SJSA1 (cell line): ENCODE measurements at places on chromosomes 5 and 9.
A peak's percentile ranks its signal among the peaks of the same experiment; 100 is the strongest.

DNA sequence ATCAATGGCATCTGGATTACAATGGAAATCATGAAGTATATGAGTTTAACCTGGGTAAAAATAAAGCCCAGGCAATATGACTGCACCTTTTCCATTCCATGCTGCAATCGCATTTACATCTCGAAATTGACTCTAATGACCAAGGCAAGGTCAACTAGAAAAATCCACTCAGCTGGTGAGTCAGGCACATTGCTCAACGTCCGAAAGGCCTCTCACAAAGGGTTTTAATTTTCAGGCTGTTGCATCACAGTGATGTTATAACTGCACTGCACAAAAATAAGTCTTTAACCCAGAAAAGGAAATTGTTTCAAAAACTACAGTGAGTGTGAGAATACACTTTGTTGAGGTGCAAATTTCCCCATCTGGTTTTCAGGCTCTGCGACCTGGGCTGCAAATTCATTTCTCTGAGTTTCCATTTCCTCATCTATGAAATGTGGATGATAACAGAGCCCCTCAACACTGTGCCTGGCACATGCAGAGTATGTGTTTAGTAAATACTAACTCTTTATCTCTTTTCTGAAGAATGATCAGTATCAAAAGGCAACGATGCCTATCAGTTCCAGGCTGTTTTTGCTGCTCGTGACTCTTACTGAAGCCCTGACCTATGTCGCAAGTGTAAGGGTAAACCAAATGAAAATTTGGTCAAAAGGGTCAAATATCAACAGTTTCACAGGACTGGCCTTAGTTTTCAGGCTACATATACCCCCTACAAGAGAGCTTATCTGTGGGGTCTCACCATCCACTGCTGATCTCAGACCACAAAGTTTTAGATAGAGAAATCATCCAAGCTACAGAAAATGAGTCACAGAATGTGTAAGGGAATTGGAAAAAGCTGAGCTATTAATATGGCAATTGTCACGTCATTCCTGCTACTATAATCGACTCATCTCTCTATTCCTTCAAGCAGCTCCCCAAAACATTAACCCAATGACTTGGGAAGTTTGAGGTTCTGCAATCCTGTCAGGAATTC is 4.1 kb downstream of the NFIL3 start:
- DNase-seq = peak; percentile 56

DNA sequence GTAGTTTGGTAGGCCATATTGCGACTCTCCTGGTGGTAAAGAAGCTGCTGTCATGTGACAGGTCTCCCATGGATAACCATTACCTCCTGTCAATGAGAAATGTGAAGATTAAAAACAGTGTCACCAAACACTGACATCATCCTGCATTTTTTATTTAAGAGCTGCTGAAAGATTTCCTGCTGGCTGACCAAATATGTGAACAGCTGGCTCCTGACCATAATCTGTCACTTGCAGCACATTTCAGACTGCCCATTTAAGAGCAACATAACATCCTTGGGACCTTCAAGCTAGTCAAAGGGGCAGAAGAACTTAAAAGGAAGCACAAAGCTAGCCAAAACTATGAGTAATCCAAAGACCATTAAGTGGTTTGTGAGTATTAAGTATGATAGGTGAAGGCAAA is 288.0 kb downstream of the IZUMO3 start:
- no peak for DNase-seq

DNA sequence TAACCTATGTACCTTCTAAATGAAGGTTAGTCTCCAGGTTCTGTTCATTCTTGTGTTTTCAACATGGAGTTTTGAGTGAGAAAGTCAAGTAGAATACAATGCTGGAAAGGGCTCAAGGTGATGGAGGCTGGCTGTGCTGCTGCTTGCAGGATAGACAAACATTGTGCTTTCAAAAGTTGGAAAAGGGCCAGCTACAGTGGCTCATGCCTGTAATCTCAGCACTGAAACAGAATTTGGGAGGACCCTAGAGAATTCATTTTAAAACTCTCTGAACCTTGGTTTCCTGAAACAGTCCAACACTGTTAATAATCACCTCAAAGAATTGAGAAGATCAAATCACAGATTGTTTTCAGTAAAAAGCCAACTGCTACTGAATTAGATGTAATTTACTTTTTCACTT is 15.4 kb upstream of the IARS1 start:
- no peak for DNase-seq

GRCh38 chr5:120843390-120843980 is 379.4 kb downstream of the PRR16 start:
- DNase-seq = no peak

DNA sequence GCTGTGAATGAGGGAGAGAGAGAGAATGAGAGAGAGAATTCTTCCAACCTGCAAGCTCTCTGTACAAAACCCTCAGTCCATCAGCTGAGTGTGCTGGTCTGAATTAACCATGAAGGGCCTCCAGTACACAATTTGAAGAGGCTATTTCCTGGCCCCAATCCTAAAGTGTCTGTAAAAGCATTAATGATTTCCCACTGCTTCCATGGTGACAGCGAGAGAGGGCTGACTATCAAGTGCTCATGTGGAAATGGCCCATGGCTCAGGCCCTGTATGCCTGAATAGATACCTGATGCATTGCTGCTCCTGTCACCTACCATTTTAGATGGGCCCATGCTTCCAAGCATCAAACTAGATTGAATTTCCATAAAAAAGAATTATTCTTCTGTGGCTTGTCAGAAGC is 592.4 kb downstream of the KIF4B start:
- no peak for DNase-seq

DNA sequence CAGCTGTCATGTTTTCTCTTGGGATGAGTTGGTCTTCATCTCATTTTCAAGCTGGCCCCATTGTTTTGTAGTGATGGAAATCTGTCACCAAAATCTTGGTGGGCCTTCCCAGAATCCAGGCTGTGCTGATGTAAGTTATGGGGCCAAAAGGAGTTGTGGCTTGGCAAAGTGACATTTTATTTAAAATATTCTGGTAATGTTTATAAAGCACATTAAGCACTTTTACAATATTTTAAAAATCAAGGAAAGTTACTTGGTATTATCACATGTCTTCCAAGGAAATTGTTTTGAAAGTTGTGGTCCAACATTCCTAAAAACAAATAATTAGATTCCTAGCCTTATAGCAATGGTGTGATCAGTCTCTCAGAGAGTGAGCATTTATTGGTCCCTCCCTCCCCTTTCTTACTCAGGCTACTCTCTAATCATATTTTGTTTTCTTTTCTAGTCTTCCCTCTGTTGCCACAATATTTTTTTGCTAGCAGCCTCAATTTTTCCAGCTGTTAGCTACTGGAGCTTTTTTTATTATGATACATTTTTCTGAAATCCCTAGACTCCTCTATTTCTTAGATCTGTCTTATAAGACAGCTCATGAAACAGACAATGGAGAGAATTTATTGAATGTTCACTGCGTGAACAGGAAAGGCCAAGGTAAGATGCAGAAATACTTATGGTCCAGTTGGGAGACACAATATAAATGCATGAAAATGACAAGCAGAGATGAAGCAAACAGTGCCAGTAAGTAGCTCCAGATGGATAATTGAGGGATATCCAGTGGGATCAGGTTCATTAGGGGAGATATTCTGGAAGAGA is 408.1 kb upstream of the ZNF608 start:
- DNase-seq = peak; percentile 57

- DNase-seq = no peak
These were observed 145.3 kb upstream of the RASEF start for GRCh38 chr9:83208065-83208850.

DNA sequence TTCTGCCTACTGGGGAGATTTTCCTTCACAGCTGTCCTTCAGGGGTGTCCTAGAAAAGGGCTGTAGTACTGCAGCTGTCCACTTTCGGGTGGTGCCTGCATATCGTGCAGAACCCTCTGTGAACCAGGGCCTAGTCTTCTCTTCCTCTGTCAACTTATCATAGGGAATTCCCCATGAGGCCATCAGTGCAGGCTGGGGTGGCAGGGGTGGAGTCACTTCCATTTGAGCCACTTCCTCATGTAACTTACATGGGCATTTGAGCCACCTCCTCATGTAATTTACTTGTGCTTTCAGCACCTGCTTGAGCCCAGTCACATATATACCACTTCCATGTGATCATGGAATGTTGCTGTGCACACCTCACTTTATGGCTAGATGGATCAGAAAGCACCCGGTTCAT is 742.0 kb upstream of the RGMB start:
- DNase-seq = no peak

GRCh38 chr5:156686796-156687195 is 163.3 kb upstream of the PPP1R2B start:
- no peak for DNase-seq

GRCh38 chr9:84778570-84778969 is 109.0 kb downstream of the NTRK2 start:
- no peak for DNase-seq

- DNase-seq = peak; percentile 79
These were observed 10.3 kb upstream of the PCDHB1 start for GRCh38 chr5:141040771-141041426.

GRCh38 chr5:179836225-179837019 is 15.7 kb downstream of the SQSTM1 start:
- peak; percentile 30 for DNase-seq

DNA sequence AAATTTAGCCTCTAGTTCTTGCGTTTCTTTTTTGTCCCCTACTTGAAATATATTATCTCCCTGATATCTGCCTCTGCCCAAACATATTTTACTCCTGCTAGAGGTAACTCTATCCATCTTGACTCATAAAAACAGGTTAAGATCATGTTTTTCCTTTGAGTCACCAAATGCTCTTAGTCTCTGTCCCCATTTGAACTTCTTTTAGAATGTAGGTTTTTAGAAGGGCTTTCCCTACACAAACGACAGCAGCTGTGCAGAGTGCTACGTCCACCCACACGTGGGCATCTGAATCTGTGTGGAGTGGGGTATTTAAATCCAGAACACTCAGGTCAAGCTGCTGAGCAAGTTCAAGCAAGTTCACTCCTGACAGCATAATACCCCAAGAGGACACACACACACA is 2.2 kb downstream of the HSD17B3 start:
- DNase-seq = no peak

- DNase-seq = no peak
These were observed 636.5 kb downstream of the TLE1 start for GRCh38 chr9:81052846-81053245.

DNA sequence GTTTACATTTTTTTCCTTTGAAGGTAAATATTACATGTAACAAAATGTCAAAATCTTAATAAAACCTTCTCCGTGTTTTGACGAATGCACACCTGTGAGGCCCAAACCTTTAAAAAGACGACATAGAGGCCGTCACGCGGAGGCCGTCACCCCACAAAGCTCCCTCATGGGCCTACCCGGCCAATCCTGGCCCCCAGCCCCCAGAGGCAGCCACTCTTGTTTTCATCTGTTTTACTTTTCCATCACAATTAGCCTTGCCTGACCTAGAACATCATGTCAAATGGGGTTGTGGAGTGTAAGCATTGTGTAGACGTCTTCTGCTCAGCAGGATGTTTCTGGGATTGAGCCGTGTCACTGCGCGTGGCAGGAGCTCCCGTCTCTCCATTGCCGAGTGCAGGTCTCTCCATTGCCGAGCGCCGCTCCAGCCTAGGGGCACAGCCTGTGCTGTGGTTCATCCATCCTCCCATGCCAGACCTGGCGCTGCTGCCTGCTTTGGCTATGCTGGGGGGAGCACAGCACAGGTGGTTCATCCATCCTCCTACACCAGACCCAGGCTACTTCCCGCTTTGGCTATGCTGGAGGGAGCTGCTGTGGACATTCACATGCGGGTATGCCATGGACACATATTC is 52.2 kb upstream of the IRX4 start:
- DNase-seq = no peak

- no peak for DNase-seq
These were observed 34.4 kb downstream of the SARDH start for GRCh38 chr9:133703591-133704399.

GRCh38 chr9:107175041-107175440 is 108.0 kb upstream of the RAD23B start:
- DNase-seq = no peak

DNA sequence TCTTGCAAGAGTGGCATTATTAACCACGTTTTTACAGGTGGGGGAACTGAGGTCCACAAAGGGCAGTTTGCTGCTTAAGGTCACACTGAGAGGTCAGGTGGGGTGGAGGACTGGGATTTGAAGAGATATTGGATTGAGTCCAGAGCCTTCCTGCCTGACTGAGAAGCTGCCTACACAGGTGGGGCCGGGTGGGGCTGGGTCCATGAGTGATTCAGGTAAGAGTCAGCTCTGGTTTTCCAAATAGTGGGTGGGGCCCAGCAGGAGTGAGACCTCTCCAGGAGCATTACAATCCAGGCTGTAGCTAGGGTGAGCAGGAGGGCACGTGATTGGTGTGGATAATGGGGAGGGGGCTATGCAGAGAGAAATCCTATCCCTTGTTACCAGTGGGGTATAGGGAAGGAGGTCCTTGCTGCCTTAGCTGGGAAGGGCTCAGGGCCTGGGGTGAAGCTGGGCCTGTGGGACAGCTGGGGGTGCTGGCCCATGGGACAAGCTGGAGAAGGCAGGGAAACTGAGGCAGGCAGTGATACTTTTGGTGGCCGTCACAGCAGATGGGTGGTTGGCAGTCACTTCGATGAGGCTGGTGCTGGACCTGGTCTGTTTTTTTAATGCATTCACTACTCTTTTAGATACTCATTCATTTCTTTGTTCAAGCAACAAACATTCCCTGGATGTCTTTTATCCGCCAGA is 2.9 kb upstream of the PTGS1 start:
- no peak for DNase-seq

- no peak for DNase-seq
These were observed 171.0 kb downstream of the ARRDC3 start for GRCh38 chr5:91211997-91212713.

DNA sequence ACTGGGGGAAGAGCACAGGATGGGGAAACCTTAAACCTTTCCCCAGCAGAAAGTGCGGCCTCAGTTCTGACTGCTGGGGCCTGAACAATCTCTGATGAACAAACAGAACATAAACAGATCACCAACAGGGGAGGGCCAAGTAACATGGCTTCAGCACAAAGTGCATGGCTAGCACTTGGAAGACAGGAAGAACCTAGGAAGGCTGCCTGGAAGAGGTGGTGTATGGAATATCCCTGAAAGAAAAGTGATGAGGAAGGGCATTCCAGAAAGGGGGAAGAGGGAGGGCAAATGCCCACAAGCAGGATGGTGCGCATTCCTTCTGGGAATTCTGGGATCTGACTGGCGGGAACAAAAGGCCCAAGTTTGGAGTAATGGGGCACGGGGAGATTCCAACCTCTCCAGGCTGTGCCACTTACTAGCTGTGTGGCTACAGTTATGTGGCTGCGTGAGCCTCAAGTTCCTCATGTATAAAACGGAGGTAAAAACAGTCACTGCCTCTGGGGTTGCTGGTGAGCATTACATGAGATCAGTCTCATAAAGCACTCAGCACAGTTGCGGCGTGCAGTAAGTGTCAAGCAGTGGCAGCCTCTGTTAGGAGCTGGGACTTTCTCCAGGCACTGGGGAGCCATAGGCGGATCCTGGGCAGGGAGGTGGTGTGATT is 1.6 kb downstream of the PDGFRB start:
- DNase-seq = peak; percentile 87

GRCh38 chr5:155137683-155138082 is 124.1 kb downstream of the KIF4B start:
- no peak for DNase-seq

GRCh38 chr5:171575386-171575785 is 155.9 kb downstream of the FGF18 start:
- DNase-seq = no peak

- no peak for DNase-seq
These were observed 24.7 kb upstream of the MTAP start for GRCh38 chr9:21777701-21778100.
